CD4-positive, alpha-beta memory T cell (primary cell): ENCODE measurements at places on chromosomes 6 and 20.

GRCh38 chr6:136411025-136411325 is 121.3 kb upstream of the BCLAF1 start:
- no peaks in the 10 kb centered on the region for H3K4me1 ChIP-seq
- H3K4me3 ChIP-seq: no peak overlapping the region
- no peak overlapping the region for H3K27ac ChIP-seq
- DNase-seq: no peak
- H3K27me3 ChIP-seq: no peaks in the 10 kb centered on the region

- peaks cover 26% of the 10 kb centered on the region for H3K4me1 ChIP-seq
- H3K36me3 ChIP-seq: no peaks in the 10 kb centered on the region
- no peak for DNase-seq
- no peak overlapping the region for H3K27ac ChIP-seq
- H3K27me3 ChIP-seq: no peaks in the 10 kb centered on the region
Observed at GRCh38 chr20:53738039-53738944, 144.7 kb upstream of the ZNF217 start.

DNA sequence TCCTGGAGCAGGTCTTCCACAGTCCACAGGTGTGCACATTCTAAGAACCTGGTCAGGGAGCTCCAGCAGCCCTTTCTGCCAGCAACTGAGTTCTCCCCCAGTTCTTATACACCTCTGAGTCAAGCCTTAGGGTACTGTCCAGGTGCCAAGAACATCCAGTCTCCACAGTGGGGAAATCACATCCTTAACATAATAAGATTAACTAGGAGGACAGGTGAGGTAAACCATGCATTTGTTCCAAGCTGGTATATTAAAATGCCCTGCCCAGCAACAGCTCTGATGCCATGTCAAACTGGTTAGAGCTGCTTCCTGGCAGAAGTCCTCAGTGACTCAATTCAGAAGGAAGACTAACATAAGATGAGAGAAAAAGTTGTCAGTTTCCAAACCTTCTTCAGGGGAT is 303.9 kb upstream of the SGK1 start:
- no peaks in the 10 kb centered on the region for H3K36me3 ChIP-seq
- no peaks in the 10 kb centered on the region for H3K27me3 ChIP-seq
- DNase-seq: no peak
- no peaks in the 10 kb centered on the region for H3K4me1 ChIP-seq
- H3K27ac ChIP-seq: no peak overlapping the region

DNA sequence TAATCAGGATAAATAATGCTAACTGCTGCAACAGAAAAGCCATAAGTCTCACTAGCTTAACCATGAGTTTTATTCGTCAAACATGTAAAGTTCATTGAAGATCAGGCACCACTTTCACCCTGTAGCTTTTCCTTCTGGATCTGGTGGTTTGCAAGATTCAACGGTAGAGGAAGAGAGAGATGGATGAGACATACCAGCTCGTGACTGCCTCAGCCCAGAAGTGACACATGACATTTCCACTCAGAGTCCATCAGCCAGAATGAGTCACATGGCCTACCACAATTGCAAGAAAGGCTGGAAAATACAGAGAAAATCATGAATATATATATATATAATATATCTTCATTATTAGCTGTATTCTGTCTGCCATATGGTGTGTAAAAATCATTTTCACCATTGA is 29.0 kb downstream of the SPTLC3 start:
- H3K4me3 ChIP-seq: no peak overlapping the region
- H3K27me3 ChIP-seq: no peaks in the 10 kb centered on the region
- no peaks in the 10 kb centered on the region for H3K36me3 ChIP-seq

DNA sequence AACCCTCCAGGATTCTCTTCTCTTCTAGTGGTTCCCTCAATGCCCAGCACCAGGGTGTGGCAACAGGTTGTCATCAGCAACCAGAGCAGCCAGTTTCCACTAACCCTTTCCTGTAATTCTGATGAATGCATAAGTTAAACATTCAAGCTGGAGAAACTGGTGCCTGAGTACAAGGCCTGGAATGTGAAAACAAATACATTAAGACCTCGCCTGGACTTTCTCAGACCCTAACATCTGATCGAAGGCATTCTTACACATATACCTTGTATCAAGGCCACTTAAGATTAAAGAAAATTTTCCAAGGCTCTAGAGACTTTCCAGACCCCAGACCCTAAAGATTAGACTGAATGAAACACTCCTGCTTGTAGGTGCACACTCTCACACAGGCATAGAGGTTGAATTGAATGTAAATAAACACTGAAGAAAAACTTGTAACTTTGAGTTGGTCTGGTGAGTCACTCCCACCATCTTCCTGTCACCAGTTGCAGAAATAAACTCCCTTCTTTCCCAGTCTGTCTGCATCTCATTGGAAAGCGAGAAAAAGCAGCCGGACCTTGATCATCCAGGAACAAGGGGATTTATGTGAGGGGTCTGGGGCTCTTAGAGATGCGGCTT is 9.0 kb downstream of the LRP11 start:
- H3K36me3 ChIP-seq: no peaks in the 10 kb centered on the region
- H3K4me1 ChIP-seq: peaks cover 8% of the 10 kb centered on the region
- no peak overlapping the region for H3K27ac ChIP-seq

- H3K4me1 ChIP-seq: no peaks in the 10 kb centered on the region
- no peak overlapping the region for H3K27ac ChIP-seq
- H3K4me3 ChIP-seq: no peak overlapping the region
Observed at GRCh38 chr6:169998457-169998856, 247.0 kb downstream of the ERMARD start.

- H3K4me3 ChIP-seq: no peak overlapping the region
- no peaks in the 10 kb centered on the region for H3K36me3 ChIP-seq
- H3K27me3 ChIP-seq: no peaks in the 10 kb centered on the region
- no peaks in the 10 kb centered on the region for H3K4me1 ChIP-seq
- no peak for DNase-seq
Observed at GRCh38 chr6:30265181-30265580, 52.0 kb upstream of the TRIM26 start.

- H3K27me3 ChIP-seq: no peaks in the 10 kb centered on the region
- peaks cover 88% of the 10 kb centered on the region for H3K4me1 ChIP-seq
- no peak overlapping the region for H3K4me3 ChIP-seq
- peak overlapping the region; percentile 99 for H3K27ac ChIP-seq
- DNase-seq: no peak
- H3K36me3 ChIP-seq: peaks cover 5% of the 10 kb centered on the region
Observed at GRCh38 chr6:31467151-31467550, 30.8 kb upstream of the MICB start.

GRCh38 chr20:54167909-54168872 is 5.6 kb downstream of the CYP24A1 start:
- no peak overlapping the region for H3K4me3 ChIP-seq
- no peaks in the 10 kb centered on the region for H3K36me3 ChIP-seq
- peaks cover 32% of the 10 kb centered on the region for H3K27me3 ChIP-seq
- H3K4me1 ChIP-seq: peaks cover 5% of the 10 kb centered on the region
- H3K27ac ChIP-seq: no peak overlapping the region

DNA sequence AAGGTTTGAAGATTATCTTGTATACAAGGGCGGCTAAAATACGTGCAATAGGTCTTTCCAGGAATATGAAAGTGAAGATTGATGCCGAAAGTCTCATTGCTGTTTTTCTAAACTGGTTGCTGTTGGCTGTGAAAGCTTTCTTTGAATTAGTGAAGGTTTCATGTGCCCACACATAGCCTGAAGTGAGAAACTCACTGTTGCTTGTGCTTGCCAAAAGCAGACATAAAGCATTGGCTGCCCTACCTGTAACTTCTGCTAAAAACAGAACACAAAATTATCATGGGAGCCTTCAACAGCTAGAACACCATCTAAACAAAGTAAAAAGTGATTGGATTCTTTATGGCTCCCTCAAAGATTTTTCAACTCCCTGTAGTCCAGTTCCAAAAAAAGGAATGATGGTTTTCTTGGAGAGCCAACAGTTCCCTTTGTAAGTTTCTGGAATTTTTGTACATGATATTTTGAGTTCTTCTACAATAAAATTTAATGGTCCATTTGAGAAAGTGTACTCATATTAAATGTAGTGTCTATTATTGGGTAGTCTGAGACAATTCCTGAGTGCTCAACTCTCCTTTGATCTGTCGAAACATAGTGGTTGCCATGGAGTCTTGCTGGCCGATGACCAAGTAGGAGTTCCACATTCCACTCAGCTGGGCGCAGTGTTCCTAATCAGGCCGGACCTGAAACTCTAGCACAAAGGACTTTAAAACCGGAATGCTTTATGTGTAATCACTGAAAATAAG is 68.5 kb downstream of the PLEKHG1 start:
- no peaks in the 10 kb centered on the region for H3K4me1 ChIP-seq
- H3K27me3 ChIP-seq: no peaks in the 10 kb centered on the region
- no peak for DNase-seq
- H3K4me3 ChIP-seq: no peak overlapping the region
